ENCODE measurements at places on chromosomes 13 and 19.

DNA sequence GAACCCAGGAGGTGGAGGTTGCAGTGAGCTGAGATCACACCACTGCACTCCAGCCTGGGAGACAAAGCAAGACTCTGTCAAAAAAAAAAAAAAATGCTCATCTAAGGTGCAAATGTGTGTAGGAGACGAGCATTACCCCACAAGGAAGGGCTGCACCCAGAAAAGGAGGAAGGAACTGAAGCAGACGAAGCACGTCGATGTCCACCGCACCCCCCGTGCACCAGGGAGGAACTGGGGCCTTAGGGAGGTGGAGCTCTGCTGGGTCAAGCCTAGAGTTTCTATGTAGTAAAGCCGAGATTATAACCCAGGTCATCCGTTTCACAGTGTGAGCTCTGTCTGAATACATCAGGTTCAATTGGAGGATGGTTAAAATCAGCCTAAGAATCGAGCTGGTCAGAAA lies 1.1 kb downstream of the VSTM1 start:
- no peak for DNase-seq

- DNase-seq, result no peak
These were observed 170.2 kb downstream of the FOXO1 start for GRCh38 chr13:40496035-40496810.

DNA sequence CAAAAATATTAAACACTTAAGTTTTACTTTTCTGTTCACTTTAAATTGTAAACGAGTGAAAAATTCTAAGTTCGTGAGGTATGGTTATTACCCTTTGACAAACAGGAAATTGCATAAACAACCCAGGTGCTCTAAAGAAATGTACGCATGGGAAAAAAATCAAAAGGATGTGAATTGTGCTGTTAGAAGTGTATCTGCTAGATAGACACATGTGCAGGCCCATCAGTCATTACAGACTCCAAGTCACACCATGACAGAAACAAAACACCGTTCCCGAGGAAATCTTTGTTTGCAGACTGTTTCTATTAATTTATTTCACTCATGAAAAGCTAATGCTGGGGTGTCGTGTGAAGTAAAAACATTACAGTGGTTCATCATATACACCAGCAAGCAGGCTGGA lies 17.0 kb upstream of the DOCK9 start:
- no peak for DNase-seq

- no peak for DNase-seq
These were observed 55.2 kb downstream of the SPATA13 start for GRCh38 chr13:24215732-24216131.

DNA sequence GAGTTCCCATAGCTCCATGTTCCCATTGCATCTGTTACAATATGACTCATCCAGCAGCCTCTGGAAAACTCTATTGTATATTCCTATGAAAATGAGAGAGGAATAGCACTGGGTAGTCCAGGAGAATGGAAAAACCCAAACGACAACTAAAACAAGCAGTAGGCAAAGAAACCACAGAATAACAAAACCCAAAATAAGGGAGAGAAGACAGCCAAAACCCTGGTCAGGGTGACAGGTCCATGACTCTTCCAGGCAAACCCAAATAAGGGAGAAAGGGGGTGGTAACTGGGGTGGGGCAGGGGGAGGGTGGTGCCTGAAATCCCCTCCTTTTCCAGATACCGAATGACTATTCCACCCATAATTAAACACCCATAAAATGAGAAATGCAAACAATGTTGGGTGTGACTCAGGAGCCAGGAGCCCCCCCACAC lies 4.0 kb upstream of the ZNF8 start:
- no peak for DNase-seq

DNA sequence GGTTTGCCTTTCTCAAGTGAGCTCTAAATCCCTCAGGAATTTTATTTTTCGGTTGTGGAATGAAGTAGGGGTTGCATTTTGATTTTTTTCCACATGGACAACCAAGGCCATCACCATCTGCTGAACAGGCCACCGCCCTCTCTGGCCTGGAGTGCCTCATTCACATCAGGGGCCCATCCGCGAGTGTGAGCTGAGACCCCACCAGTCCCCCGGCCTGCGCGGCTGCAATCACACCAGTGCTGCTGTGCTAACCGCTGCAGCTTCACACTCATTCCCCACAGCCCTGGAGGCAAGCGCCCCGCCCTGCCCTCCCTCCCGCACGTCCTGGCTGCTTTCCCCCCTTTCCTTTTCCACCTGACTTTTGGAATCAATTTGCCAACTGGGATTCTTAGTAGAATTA lies 35.7 kb upstream of the ARHGEF7 start:
- DNase-seq, result no peak

- no peak for DNase-seq
These were observed 1.4 kb upstream of the MPV17L2 start for GRCh38 chr19:18191640-18192062.

DNA sequence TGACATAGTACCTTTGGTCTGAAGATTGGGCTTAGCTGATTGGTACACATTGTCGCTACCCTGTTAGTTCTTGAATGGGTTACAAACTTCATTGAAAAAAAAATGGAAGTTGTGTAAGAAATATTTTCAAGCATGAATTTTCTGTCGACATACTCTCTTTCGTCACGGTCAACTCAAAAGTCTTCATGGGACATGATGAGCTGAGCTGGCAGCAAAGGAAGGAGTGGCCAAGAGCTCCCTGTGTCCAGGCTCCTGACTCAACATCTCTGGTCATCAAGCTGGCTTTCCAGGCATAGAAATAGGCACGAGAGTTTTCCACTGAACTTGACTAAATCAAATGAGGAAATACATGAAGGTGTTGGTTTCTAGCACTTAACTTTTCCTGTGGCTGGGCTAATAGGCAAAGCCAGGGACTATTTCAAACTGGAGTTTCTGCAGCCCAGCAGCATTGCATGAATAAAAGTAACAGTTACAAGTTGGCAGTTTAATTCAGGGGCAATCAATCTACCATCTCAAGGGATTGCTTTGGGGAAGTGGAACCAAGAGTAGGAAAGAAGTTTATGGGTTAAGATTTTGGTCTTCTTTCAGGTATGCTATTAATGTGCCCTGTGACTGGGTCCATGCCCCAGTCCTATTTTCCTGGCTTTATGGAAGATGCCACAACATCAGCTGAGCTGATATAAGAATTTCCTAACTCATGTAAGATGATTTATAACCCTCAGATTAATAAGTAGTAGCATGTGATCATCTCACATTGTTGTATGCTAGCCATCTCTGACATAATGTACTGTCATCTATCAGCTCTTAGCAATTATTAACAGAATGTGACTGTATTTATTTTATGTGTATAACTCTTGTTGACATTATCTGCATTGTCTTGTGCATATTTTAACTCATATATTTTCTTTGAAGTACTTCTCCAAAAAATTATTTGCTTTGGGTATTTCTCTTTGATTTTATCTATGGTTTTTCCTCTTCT lies 385.8 kb downstream of the DLEU7 start:
- no peak for DNase-seq

DNA sequence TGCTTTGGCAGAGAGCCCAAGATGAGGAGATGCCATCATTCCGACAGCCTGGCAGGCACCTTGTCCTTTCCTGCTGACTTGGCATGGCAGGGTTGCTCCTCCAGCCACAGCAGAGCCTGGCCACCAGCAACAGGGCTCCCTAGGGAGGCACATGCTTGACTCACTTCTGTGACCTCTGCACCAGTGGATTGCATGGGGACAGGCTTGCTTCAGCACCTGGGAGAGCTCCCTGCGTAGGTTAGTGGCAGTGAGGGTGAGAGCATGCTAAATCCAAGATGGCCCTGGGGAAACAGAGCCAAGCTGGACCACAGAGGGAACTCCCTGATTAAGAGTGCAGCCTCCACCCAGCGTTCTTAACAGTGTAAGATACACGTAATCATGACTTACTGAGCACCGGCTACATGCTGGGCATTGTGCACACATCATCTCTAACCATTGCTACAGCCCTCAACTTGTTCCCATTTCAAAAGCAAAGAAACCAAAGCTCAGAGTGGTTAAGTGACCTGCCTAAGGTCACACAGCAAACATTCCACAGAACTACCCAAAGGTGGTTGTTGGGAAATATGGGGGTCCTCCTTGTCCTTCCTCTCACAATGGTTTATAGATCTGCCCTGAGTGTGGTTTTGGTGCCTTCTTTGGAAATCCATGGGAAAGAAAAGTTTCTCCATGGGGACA lies 116.6 kb upstream of the UQCRFS1 start:
- no peak for DNase-seq

DNA sequence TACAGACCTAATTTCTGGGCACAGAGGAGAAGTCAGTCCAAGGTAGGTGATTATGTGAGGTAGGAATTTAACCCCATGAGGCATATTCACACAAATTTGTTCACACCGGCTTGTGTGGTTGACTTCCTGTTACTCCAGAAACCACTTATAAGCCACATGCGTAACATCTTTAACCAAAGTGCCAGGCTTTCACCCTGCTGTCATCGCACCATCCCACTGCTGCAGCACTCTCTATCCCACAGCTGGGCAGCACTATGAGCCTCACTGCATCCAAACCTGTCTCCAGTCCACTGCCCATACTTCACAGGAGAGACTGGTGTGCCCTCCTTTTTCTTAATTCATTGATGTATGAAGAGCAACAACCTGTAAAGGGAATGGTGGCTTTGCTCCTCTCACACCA lies 128.2 kb upstream of the ARGLU1 start:
- DNase-seq, result no peak

GRCh38 chr13:111527614-111528229 lies 207.3 kb downstream of the TEX29 start:
- DNase-seq, result no peak

DNA sequence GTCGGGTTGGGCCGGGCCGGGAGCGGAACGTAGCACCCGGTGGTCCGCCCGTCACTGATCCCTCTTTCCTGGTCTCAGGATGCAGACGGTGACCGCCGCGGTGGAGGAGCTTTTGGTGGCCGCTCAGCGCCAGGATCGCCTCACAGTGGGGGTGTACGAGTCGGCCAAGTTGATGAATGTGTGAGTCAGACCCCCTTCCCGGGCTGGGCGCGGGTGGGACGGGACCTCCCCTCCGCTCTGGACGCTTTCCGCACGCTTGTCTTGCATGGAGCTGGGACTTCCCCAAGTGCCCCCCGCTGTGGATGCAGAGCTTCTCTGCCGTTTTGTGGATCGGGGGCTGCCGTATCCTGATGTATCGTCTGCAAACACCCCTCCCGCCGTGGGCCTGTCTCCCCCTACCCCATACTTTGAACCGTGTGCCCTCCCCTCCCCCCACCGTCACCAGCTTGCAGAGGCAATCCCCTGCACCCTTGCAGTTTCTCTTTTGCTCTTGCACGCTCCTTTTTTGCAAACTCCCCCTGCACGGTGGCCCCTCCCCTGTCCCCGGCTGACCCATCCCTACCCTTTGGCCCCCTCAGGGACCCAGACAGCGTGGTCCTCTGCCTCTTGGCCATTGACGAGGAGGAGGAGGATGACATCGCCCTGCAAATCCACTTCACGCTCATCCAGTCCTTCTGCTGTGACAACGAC lies 669 bp downstream of the GADD45B start:
- no peak for DNase-seq

DNA sequence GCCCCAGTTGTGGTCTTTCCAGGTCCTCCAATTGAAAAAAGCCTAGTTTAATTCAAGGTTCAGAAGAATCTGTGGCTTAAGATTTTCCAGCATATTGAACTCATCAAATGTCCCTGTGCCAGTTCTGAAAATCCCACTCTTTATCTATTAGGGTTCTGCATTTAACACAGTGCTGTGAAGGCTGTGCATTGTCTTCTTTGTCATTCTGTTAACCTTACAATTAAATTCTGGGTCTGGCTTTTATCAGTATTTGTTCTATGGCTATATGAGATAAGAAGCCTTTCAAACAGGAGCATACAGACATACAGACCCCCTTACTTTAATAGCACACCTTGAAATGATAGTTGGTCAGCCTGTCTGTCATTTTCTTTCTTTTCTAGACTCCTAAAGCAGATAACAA lies 362.1 kb upstream of the DACH1 start:
- DNase-seq, result no peak
